ENCODE measurements at places on chromosomes 2 and 18.

GRCh38 chr18:58756148-58756547 is 84.9 kb downstream of the MALT1 start:
- DNase-seq = no peak

DNA sequence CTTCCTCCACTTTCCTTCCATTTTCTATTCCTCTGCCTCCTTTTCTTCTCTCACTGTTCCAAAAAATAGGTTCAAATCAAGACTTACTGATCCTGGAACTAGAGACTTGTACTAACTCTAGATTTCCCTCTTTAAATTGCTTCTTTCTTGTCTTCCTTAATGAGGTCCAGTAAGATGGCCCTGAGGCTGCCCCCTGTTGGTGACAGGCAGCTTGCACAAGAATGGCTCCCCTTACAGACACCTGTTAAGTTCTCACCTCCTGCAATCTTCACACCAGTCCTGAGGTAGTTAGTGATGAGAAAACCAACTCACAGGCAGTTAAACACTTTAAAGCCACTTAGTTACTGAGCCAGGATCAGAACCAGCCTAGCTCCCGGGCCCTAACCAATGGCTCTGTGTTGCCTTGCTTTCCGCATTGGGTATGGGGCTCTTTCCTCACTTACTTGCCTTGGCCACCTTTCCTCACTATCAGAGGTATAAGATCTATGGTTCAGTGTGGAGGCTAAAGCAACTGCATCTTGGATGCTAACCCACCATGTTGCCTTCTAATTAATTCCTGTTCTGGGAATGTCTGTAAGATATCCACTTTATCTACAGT is 130.6 kb downstream of the AKAIN1 start:
- DNase-seq = no peak

DNA sequence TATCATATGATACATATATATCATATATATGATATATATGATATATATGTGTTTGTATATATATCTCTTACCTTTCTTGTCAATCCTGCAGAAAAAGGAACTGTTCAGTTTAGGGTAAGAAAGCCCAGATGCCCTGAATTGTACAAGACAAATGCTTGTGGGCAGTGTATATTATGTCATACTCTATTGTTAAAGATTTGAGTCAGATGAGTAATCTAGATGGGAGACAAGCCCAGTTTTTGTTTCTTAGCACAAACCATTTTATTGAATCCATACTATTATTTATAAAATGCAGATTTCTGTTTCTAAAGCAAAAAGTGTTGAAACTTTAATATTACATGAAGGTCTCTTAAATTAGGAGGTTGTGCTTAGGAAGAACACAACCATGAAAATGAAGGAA is 90.6 kb downstream of the VRK2 start:
- DNase-seq = no peak

DNA sequence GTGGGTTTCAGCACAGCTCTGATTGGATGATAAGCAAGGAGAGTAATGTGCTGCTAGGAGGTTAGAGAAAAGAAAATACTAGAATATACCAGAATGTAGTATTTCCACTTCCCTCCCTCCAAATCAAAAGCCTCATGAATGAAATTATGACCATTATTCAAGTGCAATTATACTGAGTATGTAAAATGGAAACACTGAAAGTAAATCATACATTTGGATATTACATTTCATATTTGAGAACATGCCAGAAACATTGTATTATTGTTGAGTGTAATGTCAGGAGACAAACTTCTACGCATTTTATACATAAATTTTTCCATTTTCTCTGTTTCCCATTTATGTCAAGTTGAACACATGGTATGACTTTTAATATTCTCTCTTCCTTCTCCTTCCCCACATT is 942 bp upstream of the CETN1 start:
- no peak for DNase-seq

- DNase-seq = no peak
Observed at GRCh38 chr2:99957332-99958133, 184.9 kb downstream of the AFF3 start.

- DNase-seq = peak; percentile 44
Observed at GRCh38 chr2:43106559-43107527, 119.6 kb downstream of the ZFP36L2 start.

DNA sequence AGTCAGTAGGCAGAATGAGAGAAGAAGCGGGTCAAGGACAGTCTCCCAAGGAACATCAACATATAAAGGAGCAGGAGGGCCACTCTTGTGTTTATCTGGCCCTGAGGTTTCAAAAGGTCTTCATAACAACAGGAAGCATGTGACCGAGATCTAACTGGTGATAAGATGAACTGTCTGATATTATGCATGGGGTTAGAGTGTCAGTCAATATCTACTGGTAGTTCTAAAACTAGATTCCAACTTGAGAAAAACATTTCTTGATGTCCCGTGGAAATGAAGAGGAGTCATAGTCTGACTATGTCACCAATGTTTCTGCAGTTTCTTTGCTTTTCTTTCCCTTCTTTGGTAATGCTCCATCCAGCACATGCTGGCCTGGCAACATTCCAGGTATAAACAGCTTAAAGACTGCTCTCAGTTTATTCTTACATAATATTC is 77.5 kb upstream of the ITPRID2 start:
- DNase-seq = no peak

GRCh38 chr2:235740821-235741220 is 247.0 kb downstream of the AGAP1 start:
- DNase-seq = no peak

- peak; percentile 35 for DNase-seq
Observed at GRCh38 chr2:149490296-149490695, 97.3 kb downstream of the MMADHC start.

DNA sequence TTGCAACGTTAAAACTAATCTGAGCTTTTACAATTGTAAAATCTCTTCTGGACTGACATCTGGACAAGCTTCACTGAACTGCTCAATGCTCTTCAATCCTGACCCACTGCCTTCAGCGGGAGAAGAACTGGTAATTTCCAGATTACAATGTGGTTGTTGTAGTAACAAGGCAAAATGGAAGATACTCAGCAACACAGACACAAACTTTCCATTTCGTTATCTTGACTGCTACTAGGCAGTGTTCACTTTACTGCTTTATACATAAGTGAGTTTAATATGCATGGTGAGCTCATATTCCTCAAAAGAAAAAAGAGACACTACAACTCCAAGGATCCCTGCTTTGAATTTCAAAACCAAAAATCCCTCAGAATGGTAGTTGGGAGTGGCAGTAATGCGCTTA is 51.9 kb downstream of the GRB14 start:
- DNase-seq = no peak

DNA sequence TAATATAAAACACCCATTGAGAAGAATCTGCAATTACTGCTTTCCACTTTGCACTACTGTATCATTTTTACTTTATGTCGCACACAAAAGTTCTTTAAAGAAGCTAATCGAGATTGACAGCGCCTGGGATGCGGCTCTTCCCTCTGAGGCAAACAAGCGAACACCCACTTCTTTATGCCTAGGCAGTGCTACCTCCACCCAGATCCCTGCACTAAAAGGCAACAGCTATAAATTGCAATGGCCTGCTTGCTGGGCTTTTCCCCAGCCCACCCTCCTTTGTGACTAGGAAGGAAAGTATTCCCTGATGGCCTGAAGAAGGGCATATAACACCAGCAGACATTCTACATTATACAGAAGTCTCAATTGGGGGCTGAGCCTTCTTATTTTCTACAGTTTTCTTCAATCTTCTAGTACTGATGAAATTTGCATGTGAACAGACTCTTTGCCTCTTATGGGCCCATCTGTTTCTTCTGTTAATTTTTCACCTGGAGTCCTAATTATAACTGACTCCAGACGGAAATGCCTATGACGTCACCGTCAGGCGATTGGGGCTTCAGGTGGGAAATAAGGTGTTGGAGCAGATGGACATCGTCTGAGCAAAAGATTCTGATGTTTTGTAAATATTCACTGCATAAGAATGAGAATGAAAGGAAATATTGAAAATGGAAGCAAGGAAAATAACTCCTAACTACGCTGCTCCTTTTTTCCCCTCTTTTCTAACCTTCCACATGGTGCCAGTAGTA is 138.9 kb upstream of the DCC start:
- no peak for DNase-seq

- no peak for DNase-seq
Observed at GRCh38 chr18:52953387-52953786, 613.4 kb downstream of the DCC start.

- DNase-seq = no peak
Observed at GRCh38 chr2:79086255-79086654, 1.5 kb downstream of the REG1B start.

- no peak for DNase-seq
Observed at GRCh38 chr18:23141104-23141999, 6.1 kb downstream of the CABLES1 start.

- no peak for DNase-seq
Observed at GRCh38 chr2:231894566-231895380, 31.4 kb downstream of the NPPC start.

- DNase-seq = no peak
Observed at GRCh38 chr2:1995081-1995480, 250.8 kb upstream of the PXDN start.

- no peak for DNase-seq
Observed at GRCh38 chr18:74242438-74243096, 49.2 kb downstream of the CYB5A start.

- no peak for DNase-seq
Observed at GRCh38 chr2:160402501-160402900, 91.1 kb downstream of the RBMS1 start.

- DNase-seq = no peak
Observed at GRCh38 chr2:108436976-108437375, 12.0 kb upstream of the GCC2 start.

- DNase-seq = no peak
Observed at GRCh38 chr2:218010140-218010983, 7.6 kb upstream of the TNS1 start.

GRCh38 chr18:54444319-54444914 is 86.7 kb downstream of the C18orf54 start:
- peak; percentile 9 for DNase-seq

DNA sequence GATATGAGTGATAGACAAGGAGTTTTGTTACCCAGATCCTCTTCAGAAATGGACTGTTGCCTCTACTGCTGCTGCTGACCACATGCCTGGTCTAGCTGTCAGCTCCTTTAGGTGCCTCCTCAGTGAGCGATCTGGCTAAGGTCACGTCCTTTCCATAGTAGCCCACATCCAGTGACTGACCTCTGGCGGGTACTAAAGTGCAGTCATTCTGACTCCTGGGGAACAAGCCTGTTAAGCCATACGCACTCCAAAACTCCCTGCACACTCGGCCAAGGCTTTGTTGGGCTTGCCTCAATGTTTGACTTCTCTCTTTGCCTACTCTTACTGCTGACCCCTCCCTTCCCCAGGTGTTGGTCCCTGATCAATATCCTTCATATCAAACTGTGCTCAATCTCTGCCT is 685.2 kb downstream of the IRS1 start:
- DNase-seq = no peak

GRCh38 chr2:19547321-19547720 is 188.9 kb upstream of the OSR1 start:
- DNase-seq = no peak

DNA sequence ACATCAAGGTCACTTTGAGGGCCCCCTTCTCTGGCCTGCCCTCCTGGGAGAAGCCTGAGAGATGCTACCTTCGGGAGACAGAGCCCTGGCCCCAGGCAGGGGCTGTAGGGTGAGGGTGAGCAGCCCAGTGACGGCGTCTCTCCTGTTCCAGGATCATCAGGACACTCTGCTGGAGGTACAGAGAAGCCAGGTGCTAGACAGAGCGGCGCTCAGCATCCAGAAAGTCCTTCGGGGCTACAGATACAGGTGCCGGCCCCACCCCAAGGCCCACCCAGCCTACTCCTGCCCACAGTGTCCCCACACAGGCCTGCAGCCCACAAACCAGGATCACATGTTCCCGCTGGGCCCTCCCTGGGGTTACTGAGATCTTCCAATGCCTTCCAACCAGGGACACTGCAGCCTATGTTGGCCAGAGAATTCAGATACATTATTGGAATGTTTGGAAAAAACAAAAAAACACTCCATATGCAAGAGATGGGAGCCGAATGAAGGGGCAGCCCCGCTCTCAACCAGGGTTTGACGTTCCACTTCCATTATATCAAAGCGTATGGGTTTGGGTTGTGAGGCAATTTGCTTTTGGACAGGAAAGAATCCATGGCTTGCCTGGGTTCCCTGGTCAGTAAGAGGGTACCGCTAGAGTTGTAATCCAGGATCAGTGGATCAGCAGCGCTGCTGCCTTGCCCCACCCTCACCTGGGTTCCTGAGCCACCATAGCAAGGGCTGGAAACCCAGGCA is 49.5 kb upstream of the GPR17 start:
- no peak for DNase-seq
